K562 (cell line): ENCODE measurements at places on chromosomes 16 and 17. TPM values are rescaled to one million over a fixed set of nuclear protein-coding genes. Genes with fewer than 3 reads are reported as not detected.

DNA sequence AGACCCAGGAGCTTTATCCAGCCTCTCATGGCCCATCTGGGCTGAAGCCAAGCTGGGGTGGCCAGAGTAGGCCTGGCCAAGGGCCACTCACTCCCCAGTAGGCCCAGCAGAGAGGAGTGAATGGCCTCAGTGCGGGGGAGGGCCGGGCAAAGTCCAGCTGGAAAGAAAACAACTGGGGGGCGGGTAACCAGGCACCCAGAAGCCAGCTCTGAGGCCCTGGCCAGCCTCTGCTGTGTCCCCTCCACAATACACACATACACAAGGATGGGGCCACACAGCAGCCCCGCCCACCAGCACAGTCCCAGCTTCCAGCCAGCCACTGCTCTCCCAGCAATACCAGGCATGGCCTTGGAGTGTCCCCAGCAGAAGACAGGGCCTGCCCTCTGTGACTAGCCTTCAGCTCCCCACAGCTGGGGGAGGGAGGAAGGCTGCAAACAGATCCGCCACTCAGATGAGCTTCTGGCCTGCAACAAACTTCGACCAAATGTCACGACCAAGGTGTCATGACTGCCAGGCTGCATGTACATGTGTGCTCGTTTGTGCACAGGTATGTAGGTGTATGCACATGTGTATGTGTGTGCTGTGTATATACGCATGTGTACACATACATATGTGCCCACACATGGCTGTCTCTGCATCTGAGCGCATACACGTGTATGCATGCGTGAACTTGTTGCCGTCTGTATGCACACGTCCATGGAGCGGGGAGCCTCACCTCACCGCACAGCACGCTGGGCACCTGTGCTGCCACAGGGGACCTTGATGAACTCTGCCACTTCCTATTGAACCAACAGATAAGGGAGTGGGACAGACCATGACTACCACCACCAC, 5.0 kb downstream of the CARHSP1 start:
- no peak overlapping the region for H3K4me3 ChIP-seq
- H3K27ac ChIP-seq: no peak overlapping the region
- H3K4me1 ChIP-seq: peaks cover 47% of the 10 kb centered on the region
- peak; percentile 64 for DNase-seq

- H3K4me3 ChIP-seq: no peak overlapping the region
- peaks cover 19% of the 10 kb centered on the region; the same call in 2 of the 3 replicates for H3K4me1 ChIP-seq
- no peaks in the 10 kb centered on the region for H3K36me3 ChIP-seq
- H3K27me3 ChIP-seq: peaks cover 47% of the 10 kb centered on the region
Measured at GRCh38 chr17:46892192-46892703, 30.7 kb upstream of the GOSR2 start.

GRCh38 chr17:10549096-10549842, at the start of gene MYH2:
Gene MYH2 (minus strand): TSS chr17:10549658. CDS start chr17:10547920, 1,738 bp downstream.
- no peak within 1 kb of the TSS for H3K4me3 ChIP-seq
- H3K27me3 ChIP-seq: no peaks in the 10 kb centered on the region; the same call in 1 of the 3 replicates
- H3K4me1 ChIP-seq: no peaks in the 10 kb centered on the region
- no peak for DNase-seq

- H3K27me3 ChIP-seq: peaks cover 2% of the 10 kb centered on the region; the same call in 2 of the 3 replicates
- no peak for DNase-seq
Measured at GRCh38 chr17:72569148-72569946, 448.5 kb downstream of the SOX9 start.

DNA sequence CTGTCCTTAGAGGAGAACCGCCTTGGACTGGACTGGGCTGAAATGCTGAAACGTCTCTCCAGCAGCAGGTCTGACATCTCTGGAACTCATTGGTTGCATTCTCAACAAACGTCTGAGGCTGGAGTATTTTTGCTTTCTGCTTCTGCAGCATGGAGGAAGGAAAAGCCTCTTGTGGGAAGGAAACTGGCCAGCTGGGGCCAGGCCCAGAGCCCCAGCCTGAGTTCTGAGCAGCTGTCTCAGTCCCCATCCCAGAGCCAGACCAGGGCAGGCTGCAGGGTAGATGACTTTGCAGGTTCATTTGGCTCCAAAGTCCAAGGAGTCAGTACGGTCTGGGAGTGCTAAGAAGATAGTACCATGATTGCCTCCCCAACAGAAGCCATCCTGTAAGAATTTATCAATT, 18.3 kb downstream of the TEKT3 start:
- H3K4me3 ChIP-seq: no peak overlapping the region
- H3K27me3 ChIP-seq: peaks cover 5% of the 10 kb centered on the region; the same call in 1 of the 2 replicates
- no peaks in the 10 kb centered on the region for H3K4me1 ChIP-seq
- DNase-seq: no peak

DNA sequence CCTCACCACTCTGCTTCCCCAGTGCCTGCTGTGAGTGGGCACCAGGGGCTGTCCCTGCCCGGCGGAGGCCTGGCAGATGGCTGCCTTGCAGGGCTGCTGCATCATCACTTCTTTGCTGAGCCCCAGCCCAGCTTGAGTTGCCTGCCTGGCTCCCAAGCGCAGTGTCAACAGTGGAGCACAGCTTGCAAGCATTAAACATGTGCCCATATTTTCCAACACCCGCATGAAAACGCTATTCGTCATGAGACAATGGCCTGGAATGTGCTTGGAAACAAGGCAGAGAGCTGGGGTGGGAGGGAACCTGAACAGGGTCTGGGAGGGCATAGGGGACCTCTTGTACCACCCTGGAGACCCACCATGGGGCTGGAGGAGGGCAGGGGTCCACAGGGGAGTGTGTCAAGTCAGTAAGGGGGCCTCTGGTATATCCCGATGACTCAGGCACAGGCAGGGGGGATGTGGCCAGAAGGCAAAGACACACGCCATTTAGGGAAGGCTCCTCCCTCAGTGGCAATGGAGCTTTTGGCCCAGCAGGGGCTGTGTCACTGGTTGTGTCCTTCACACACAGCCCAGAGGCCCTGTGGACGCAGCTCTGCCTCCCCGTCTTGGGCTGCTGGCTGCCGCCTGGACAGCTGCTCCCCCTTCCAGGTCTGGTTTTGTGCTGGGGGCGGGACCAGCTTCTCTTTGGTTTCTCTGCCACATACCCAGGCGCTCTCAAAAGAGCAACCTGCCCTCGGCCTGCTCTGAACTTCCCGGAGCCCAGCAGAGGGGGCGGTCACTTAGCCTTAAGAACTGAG, 17.4 kb upstream of the MTSS2 start:
- H3K4me3 ChIP-seq: no peak overlapping the region
- H3K4me1 ChIP-seq: peaks cover 56% of the 10 kb centered on the region
- H3K27ac ChIP-seq: no peak overlapping the region
- H3K36me3 ChIP-seq: peaks cover 9% of the 10 kb centered on the region; the same call in 1 of the 3 replicates
- H3K27me3 ChIP-seq: no peaks in the 10 kb centered on the region

DNA sequence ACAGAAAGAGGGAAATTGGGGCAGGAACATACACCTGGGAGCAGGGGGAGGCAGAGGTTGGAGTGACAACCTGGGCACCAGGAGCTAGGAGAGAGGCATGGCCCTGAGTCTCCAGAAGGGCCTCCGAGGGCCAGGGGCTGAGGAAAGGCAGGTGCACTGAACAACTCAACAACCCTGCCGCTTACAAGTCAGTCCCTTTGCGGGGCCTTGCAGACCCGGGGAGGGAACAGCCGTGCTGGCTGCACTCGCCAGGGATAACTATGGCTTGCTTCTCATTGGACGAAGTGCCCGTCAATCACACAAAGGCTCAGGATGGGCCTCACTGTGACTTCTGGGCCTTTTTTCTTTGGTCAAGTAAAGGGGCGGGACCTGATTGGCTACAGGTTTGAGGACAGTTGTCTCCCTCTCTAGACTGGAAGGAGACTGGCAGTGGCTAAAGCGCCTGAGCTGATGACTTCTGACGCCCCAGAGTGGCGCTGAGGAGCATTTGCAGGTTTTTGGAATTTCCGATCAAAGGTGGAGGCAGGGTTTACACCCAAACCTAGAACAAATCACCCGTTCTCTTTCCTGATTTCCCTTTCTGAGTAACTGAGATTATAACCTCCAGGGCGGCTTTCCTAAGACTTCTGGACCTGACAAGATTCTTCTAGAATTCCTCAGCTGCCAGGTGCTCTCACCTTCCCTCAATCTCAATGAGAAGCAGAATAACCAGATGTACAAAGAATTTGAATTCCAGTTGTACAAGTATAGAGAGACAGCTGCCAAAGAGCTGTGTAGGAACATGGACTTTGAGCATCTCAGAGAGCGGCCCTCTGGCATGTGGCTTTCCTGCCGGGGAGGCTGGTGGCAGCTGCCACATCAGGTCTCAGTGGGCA, 27.6 kb upstream of the ST6GALNAC2 start:
- no peak overlapping the region for H3K27ac ChIP-seq
- H3K36me3 ChIP-seq: no peaks in the 10 kb centered on the region
- H3K4me1 ChIP-seq: peaks cover 11% of the 10 kb centered on the region
- peak; percentile 67 for DNase-seq
- no peak overlapping the region for H3K4me3 ChIP-seq

DNA sequence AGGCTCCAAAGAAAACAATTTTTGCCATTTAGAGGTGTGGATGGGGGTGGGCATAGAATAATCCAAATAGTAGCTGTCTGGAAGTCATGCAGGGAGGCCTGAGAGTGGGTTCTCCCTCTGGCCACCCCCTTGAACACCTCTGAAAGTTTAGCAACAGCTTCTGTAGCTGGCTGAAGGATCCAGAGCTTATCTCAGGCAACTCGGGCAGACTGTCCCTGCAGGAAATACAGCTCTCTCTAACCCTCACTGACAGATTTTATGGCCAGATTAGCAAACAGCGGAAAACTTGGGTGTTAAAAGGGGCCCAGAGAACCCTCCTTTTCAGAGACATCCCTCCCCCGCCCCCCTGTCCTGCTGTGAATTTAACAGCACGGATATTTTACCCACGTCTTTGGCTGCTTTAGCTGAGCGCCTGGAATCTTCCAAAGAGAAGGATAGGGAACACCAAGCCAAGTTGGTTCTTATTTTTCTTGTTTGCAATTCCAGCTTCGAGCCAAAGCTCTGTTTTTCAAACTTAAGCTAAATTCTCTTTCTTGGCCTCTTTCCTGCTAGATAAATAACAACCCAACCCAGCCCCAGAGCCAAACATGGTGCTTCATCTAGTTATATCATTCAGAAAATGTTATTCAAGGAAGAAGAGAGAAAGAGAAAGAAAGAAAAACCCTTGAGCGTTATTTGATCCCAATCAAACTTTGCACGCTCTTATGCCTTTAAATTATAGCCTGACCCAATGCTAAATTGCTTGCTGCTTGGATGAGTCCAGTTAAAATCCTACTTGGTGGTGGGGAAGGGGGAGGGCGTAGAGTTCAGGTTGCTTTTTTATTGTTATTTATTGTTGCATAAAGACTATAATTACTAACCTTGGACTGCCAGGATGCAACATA, 2.3 kb upstream of the HOXB2 start:
- no peaks in the 10 kb centered on the region for H3K27me3 ChIP-seq
- H3K36me3 ChIP-seq: peaks cover 45% of the 10 kb centered on the region; the same call in 2 of the 3 replicates
- H3K4me3 ChIP-seq: peak overlapping the region; percentile 36
- DNase-seq: peak; percentile 58
- H3K27ac ChIP-seq: peak overlapping the region; percentile 95

GRCh38 chr16:87924041-87924810, 12.1 kb downstream of the CA5A start:
- H3K4me1 ChIP-seq: peaks cover under 1% of the 10 kb centered on the region; the same call in 1 of the 3 replicates
- no peak overlapping the region for H3K4me3 ChIP-seq
- DNase-seq: no peak

WFDC1 gene
- not detected in 2 replicates for total RNA-seq

ALOX15 gene
- total RNA-seq: not detected in 2 replicates

CFAP119 gene
- total RNA-seq: 18.4 and 20.0 TPM in 2 replicates

SHISA6 gene
- not detected in 2 replicates for total RNA-seq

MLKL gene
- total RNA-seq: 5.1 and 5.6 TPM in 2 replicates
